Activated T-cell treated with anti-CD3 and anti-CD28 coated beads, Interleukin-2, amount 50 U/mL, for 24 hours (primary cell): ENCODE measurements at places on chromosomes 6 and 20.

GRCh38 chr6:158765499-158766068 is 53.6 kb downstream of the EZR start:
- DNase-seq, result no peak

DNA sequence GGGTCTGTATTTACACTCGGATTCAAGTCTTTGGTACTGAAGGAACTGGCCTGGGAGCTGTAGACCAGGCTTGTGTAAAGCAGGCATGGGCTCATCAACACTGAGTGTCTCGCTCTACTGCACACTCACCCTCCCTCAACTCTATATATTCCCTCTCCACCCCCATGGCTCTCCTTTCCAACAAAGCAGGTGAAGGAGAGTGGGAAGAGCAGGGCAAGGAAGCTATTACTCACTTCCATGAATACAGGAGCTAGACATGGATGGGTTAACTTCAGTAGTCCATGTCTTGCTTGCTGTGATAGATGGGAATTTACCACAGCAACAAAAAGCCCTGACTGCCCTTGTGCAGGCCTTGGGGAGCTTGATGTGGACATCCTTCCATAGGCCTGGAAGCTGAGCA is 20.7 kb upstream of the SLC2A12 start:
- no peak for DNase-seq

GRCh38 chr20:3775457-3776108 is 5.7 kb downstream of the SPEF1 start:
- no peak for DNase-seq

- DNase-seq, result no peak
Observed at GRCh38 chr20:32007787-32008616, 2.2 kb upstream of the CCM2L start.

DNA sequence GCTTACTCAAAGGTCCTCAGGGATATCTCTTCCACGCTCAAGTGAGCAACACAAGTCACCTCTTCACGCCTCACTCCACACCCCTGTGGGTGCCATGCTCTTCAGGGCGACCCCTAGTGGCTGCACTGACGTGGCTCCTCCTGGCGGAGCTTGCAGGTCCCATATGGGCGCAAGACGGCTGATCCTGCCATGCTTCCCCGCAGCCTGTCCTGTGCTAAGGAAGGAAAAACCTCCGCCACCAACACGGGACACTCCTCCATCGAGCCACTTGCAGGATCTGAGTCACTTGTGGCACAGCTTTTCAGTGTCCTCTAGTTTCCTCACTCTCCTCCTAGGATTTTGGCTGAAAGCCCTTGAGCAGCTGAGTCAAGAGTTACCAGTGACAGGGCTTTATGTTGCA is 90.7 kb downstream of the KHDC1L start:
- DNase-seq, result peak; percentile 39

- no peak for DNase-seq
Observed at GRCh38 chr6:66210964-66211363, 503.9 kb upstream of the EYS start.

- no peak for DNase-seq
Observed at GRCh38 chr6:10834823-10835222, 3.5 kb downstream of the MAK start.

DNA sequence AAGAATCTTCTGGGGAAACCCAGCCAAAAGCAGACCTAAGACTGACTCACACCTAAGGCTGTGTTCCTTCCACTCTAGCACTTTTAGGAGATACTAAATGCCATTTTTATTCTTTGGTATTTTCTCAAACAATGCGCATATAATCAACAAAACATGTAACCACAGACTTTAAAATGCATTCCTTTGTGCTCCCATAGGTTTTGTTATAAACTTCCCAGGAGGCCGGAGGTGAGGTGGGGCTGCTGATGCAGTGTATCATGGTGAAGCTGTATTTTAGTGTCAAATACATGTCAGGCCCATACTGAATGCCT is 155.2 kb downstream of the BTBD3 start:
- DNase-seq, result no peak

DNA sequence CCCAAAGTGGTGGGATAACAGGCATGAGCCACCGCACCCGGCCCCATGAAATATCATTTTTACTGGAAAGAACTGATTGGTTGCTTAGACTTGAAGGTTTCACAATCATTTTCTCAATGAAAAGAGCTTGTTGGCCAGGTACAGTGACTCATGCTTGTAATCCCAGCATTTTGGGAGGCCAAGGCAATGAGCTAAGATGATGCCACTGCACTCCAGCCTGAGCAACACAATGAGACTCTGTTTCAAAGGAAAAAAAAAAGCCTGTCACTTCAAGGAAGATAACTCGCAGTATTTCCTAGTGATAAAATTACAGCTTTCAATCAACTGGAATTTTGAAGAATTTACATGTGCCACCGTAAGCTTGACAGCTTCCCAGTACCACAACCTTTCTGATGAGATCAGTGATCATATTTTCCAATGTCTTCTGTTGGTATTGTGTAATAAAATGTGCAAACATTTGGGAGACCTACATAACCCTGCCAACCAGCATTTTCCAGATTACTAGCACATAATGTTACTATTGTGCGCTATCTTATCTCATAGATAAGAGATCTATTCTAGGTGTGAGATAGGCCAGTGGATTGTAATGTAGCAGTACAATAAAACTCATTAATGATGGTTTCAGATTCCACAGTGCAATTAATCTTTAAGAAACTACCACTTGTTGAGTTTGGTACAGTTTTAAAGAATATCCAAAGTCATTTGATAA is 7.2 kb downstream of the PNLDC1 start:
- no peak for DNase-seq

DNA sequence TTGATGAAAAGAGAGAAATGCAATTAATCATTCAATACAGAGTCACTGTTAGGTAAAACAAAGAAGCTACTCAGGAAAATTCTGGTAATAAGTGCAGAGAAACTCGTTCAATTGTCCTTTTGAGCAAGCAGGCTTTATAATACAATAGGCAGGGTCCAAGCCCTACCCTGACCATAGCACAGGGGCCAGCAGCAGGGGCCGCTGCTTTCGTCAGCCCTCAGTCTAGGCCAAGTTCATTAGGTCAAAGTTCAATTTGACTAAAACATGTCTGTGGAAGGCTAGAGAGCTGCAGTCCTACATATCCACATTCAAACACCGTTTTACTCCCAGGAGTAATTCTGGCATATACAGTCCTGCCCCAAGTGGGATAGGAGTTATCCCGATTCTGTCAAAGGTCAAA is 94.6 kb downstream of the BCAS1 start:
- no peak for DNase-seq

GRCh38 chr6:40268614-40269013 is 318.6 kb downstream of the LRFN2 start:
- no peak for DNase-seq

- no peak for DNase-seq
Observed at GRCh38 chr6:150799276-150799805, 66.2 kb upstream of the MTHFD1L start.

- DNase-seq, result no peak
Observed at GRCh38 chr20:57395111-57395966, 4.1 kb downstream of the RBM38 start.

- DNase-seq, result no peak
Observed at GRCh38 chr20:62453186-62453808, 22.5 kb downstream of the GATA5 start.

- DNase-seq, result no peak
Observed at GRCh38 chr20:57465486-57465885, 59.5 kb downstream of the CTCFL start.

- peak; percentile 82 for DNase-seq
Observed at GRCh38 chr6:43454290-43454695, 1.1 kb downstream of the DLK2 start.

- DNase-seq, result no peak
Observed at GRCh38 chr20:1165941-1166340, 18.8 kb downstream of the TMEM74B start.

DNA sequence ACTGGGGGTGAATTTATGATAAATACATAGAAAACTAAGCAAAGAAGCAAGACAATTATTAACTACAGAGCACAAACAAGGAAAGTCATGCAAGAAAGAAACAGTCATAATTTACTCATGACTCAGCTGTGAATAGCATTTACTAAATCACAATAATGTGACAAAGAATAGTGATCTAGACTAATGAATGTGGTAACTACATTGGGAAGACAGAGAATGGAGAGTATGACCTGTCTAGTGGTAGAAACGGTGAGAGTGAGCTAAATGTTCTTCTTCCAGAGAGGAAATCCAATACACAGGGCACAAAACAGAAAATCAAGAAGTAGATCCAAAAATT is 153.5 kb upstream of the DST start:
- no peak for DNase-seq

GRCh38 chr6:45553730-45554344 is 176.1 kb upstream of the SUPT3H start:
- no peak for DNase-seq

DNA sequence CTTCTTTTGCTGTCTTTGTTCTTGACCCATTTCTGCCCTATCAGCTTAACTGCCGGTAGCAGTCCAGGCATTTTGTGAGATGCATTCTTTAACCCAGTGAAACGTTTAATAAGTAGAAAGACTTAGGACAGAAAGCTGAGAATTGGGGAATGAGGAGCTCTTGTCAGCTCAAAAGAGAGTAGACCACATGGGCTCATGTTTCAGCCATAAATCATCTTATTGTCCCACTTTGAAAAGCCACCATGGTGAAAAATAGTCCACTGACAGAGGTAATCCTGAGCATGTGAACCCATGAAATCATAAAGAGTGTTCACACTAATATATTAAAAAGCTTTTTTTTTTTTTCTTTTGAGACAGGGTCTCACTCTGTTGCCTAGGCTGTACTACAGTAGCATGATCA is 16.3 kb downstream of the ORC3 start:
- no peak for DNase-seq

- DNase-seq, result no peak
Observed at GRCh38 chr6:13450628-13451027, 36.8 kb downstream of the GFOD1 start.

- DNase-seq, result no peak
Observed at GRCh38 chr20:57439432-57439831, 48.2 kb downstream of the RBM38 start.

GRCh38 chr6:143429970-143430369 is 20.5 kb downstream of the ADAT2 start:
- no peak for DNase-seq

DNA sequence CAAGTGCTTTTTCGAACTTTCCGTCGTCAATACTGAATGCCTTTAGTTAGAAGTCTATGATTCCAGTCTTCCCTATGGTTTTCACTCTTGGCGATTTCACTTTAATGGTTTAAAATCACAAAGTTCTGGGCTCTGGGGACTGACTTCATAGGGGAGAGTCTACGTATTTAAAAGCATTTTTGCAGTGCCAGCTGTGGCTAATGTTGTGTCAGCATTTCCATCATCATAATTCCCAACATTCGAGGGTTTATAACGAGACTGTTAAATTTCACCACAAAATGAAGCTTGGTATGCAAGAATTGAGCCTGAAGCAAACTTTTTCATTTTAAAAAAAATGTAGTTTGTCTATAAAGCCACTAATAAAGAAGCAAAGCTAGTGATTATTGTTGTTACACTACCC is 242.7 kb downstream of the SOX4 start:
- no peak for DNase-seq

DNA sequence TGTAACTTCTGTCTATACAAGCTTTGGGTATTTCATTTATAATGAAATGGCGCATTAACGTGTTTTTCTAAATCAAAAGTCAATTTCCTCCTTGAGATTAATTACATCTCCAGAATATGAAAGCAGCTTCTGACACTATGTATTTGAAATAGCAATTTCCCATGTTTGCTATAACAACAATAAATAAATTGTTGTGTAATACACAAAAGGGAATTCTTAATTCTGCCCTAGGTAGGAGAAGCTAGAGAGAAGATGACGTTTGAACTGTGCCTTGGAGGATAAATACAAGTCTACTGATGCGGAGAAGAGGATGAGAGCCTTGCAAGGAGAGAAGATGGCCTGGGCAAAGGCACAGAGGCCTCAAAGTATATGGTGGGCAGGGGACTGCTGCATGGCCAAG is 7.6 kb upstream of the HLA-DOA start:
- no peak for DNase-seq

GRCh38 chr6:138485586-138486248 is 13.6 kb downstream of the NHSL1 start:
- no peak for DNase-seq

GRCh38 chr6:146110990-146111389 is 82.1 kb downstream of the GRM1 start:
- DNase-seq, result no peak

GRCh38 chr6:33974471-33974870 is 170.7 kb upstream of the MLN start:
- no peak for DNase-seq

GRCh38 chr20:48783533-48784272 is 44.1 kb downstream of the PREX1 start:
- no peak for DNase-seq

- no peak for DNase-seq
Observed at GRCh38 chr6:701700-702479, 9.0 kb upstream of the EXOC2 start.

DNA sequence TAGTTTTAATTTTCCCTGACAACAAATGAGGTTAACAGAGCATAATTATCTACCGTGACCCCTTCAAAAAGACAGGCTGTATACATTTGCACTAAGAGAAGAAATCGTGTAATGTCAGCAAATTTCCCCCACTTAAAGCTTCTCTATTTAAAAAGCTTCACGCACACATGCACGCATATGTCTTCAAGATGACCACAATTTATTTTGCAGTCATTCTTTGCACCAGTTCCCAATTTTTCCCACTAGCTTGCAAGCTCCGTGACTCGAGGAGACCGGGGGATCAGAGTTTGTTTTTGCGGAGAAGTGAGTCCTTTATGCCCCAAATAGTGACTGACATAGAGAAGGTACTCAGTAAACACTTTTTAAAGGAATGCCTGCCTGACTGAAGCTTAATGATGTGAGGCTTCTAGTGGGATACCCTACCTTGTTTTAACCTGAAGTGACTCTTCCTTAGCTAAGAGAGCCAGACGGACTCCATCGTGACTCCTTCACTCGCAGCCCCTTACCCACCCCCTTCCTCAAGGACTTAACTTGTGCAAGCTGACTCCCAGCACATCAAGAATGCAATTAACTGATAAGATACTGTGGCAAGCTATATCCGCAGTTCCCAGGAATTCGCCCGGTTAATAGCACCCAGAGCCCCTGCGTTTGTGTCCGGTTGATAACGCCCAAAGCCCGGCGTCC is 9.3 kb upstream of the NQO2 start:
- peak; percentile 48 for DNase-seq

- no peak for DNase-seq
Observed at GRCh38 chr6:112176175-112176574, 78.2 kb downstream of the LAMA4 start.

GRCh38 chr20:59724457-59725366 is 120.4 kb downstream of the PHACTR3 start:
- no peak for DNase-seq

GRCh38 chr20:9214685-9215084 is 145.8 kb downstream of the PLCB4 start:
- no peak for DNase-seq

GRCh38 chr6:33716379-33716778 is 4.9 kb upstream of the UQCC2 start:
- DNase-seq, result no peak

GRCh38 chr6:38498805-38499445 is 140.8 kb downstream of the BTBD9 start:
- DNase-seq, result no peak

GRCh38 chr20:55632592-55632991 is 372.7 kb downstream of the CBLN4 start:
- DNase-seq, result no peak

- DNase-seq, result no peak
Observed at GRCh38 chr6:155248008-155249001, 15.5 kb upstream of the CLDN20 start.
